Stimulated activated CD4-positive, alpha-beta T cell treated with anti-CD3 and anti-CD28 coated beads, Interleukin-2, amount 100 ng/mL, for 4 hours (primary cell): ENCODE measurements at places on chromosomes 7 and 10.

GRCh38 chr10:75072727-75073126 lies 38.7 kb upstream of the SAMD8 start:
- DNase-seq = no peak

DNA sequence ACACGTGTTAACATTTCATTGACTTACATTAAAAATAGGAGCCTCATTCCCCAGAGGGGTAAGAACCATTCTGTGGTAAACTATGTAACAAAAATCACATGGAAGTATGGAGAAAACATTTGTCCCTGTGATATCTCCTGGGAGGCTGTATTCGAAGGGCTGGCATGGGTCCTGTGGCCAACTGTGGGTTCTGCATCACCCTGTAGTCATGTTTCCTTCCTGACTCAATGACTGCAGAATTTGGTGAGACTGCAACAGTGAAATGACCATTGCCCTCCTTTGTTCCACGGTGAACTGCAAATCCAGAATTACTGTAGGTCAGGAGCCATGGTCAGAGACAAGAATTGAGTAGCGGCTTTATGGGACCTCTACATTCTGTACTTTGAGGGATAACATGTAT lies 3.6 kb upstream of the ZEB1 start:
- no peak for DNase-seq

GRCh38 chr7:116810267-116811116 lies 51.9 kb upstream of the CAPZA2 start:
- DNase-seq = no peak

GRCh38 chr7:70321016-70321590 lies 722.8 kb downstream of the AUTS2 start:
- no peak for DNase-seq

DNA sequence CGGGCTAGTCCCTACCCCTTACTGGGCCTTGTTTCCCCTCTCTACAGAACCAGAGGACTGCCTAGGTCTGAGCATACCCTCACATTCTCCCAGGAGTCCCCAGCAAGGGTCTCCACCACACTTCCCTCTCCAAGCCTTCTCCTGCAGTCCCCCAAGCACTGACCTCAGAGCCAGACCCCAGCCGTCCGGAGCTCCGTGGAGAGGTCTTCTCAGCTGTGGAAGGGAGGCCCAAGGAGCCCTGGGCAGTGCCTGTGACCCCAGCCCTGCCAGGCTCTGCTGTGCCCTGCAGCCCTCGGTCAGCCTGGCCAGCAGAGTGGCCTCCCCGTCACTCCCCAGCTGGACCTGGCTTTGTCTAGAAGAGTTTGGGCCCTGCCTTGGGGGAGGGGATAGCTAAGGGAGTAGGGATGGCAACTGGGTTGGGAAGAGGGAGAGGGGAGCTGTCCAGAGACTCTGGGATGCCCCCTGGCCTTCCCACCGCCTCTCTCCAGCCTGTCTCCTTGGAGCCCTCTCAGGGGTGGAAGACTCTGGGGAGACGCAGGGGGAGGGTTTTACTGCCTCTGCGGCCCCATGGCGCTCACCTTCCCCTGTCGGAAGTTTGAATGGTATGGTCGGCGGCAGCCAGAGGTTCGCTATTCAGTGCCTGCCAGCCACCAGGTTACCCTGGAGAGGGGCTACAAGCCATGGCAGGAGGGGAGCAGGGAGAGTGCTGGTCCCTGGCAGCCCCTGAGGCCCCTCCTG lies at the start of gene C10orf105:
Gene C10orf105 (minus strand): TSS at position 315 of the 738 bp plus-strand sequence. CDS start 3,441 bp downstream, outside the sequence.
- DNase-seq = no peak

DNA sequence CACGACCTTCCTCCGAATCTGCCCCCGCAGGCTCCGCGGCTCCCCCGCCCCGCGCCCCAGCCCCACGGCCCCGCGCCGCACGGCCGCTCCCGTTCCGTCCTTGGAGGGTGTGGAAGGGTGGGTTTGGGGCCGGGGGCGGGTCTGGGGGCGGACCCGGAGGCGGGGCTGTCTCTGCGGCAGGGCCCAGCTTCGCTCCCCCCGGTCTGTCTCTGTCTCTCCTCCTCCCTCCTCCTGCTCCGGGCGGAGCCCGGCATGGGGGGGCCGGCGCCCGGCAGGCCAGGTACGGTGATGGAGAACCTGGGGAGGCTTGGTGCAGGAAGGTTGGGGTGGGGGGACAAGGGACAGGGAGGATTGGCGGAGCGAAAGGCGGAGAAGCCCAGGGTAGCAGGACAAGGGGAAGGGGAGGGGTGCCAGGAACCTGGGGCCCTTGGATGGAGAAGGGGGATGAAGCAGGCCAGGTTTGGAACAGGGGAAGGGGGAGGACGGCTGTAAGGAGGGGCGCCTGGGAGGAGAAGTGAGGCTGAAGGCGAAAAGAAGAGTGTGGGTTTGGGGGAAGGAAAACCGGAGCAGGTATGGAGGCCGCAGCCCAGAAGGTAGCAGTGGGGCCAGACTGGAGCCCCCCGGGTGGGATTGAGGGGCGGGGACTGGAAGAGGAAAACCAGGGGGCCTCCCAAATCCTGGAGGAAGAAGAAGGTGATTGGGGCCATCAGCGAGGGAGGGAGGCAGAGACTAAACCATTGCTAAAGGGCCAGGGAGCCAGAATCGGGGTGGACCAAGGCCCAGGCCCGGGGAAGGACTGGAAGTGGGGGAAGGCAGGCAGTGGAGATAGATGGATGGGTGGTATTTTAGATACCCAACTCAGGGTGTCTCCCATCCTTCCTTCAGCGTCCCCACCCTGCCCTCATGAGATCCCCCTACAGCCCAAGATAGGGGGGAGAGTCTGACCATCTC lies at the start of gene NYAP1:
Gene NYAP1 (plus strand): TSS at position 206 of the 951 bp plus-strand sequence. CDS start 1,385 bp downstream, outside the sequence.
- DNase-seq = peak; percentile 31
